Activated CD8-positive, alpha-beta T cell treated with anti-CD3 and anti-CD28 coated beads, Interleukin-2, amount 10 ng/mL, durations not matched to agents 7 days and 5 days (primary cell): ENCODE measurements at places on chromosomes 7 and 10.

DNA sequence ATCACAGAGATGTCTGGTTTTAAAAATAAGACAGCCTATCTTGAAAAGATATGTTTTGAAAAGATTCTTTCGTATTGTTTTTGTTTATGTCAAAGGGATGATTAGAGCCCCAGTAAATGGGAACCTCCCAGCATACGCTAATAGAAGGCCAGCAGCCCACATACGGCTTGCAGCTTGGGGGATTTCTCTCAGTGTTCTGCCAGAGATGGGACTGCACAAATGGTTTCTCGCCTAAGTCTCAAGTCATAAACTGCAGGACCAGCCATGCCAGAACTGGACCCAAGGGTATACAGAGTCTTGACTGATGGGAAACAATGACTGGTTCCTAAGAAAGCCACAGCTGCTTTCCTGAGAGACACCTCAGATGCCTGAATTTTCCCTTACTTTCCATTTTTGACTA is 306.9 kb upstream of the DGKB start:
- no peak for DNase-seq

- no peak for DNase-seq
Observed at GRCh38 chr7:100914879-100915447, 19.3 kb upstream of the ACHE start.

DNA sequence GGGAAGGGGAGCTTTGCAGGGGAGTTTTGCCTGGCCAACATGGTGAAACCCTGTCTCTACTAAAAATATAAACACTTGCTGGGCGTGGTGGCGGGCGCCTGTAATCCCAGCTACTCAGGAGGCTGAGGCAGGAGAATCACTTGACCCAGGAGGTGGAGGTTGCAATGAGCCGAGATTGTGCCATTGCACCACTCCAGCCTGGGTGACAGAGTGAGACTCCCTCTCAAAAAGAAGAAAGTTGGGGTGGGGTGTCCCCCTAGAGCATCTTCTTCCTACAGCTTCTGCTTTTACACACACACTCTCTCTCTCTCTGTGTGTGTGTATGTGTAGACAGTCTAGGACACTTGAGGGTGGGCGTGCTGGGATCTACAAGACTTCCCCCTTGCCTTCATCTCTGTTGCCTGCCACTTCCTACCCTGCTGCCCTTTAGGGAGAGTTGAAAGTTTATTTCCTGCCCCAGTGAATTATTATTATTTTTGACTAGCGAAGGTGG is 21.7 kb downstream of the PLAU start:
- no peak for DNase-seq

DNA sequence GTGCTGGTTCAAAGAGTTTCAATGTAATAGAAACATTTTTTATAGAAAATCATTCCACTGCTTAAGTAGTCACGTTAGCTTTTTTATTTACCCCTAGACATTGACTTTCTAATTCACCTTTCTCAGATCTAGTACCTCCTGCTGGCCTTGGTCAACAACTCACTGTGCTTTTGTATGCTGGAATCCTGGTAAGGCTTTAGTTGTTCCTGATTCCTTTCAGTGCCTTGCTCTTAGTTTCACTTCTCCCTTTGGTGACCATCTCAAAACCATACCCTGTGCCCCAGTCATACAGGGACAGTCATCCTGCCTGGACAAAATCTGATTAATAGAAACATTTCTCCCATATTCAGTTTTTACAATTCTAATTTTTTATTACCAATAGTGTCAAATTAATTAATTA is 130.2 kb downstream of the GPR37 start:
- no peak for DNase-seq

DNA sequence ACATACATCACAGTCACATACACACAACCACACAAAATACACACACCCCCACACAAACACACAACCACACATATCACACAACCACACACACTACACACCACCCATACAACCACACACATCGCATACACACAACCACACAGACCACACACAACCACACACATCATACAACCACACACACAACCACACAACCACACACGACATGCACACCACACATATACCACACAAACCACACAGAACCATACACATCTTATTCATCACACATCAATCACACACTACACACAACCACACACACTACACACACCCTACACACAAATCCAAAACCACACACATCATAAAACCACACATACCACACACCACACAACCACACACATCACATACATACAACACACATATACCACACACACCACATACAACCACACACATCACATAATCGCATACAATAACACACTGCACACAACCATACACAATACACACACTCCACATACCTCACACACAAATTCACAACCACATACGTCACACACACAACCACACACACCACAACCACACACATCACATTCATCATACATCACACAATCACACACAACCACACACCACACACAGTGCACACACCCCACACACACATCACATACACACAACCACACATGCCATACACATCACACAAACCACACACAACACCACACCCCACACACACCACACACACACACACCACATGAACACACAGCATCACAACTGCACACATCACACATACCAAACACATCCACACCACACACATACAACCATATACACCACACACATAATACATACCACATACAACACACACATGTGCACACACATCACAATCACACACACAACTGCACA is 30.4 kb downstream of the GPRIN2 start:
- no peak for DNase-seq

GRCh38 chr7:96422388-96422787 is 100.5 kb upstream of the SLC25A13 start:
- no peak for DNase-seq

GRCh38 chr10:132627666-132628531 is 90.3 kb downstream of the INPP5A start:
- DNase-seq = no peak

DNA sequence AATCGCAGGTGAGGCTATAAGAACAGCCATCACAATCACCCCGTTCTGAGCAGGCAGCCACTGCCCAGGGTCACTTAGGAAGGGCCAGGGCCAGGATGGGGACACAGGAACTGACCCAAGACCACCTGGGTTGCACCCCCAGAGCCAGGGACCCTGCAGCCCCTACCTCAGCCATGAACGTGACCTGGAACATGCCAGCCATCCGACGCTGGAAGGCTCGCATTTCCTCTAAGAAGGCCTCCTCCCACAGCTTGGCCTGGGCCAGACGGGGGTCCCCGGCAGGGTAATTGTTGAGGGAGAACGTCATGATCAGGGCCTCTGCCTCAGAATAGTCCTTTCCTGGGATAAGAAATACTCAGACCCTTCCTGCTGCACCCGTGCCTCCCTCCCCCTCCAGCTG is 5.0 kb downstream of the NPC1L1 start:
- DNase-seq = no peak

DNA sequence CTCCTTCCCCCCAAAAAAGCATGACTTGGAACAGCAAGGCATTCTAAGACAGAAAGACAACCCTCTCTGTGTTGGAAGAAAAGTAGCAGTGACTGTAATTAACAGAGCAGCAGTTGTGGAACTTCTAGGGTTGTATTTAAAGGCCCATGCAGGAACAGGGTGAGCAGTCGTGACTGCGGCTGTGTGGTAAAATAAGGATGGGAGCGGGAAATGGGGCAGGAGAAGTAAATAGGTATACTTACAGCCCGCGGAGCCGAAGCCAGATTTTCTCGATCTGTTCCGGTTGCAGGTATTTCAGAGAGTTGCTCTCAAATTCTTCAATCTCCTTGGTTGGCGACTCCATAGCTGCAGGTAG is 179 bp downstream of the PDE1C start:
- DNase-seq = no peak

- no peak for DNase-seq
Observed at GRCh38 chr7:106752367-106752766, 91.4 kb upstream of the CCDC71L start.

DNA sequence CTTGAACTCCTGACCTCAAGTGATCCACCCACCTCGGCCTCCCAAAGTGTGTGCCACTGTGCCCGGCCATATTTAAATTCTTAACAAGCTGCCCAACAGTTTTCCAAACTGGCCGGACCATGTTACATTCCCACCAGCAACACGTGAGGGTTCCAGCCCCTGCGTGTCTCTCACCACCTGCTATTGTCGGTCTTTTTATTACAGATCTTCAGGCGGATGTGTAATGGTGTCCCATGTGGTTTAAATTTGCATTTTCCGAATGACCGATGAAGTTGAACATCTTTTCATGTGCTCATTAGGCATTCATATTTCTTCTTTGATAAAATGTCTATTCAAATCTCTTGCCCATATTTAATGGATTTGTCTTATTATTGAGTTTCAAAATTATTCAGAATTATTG is 11.5 kb downstream of the ELFN1 start:
- DNase-seq = no peak

GRCh38 chr7:16833373-16833772 is 28.6 kb upstream of the AGR2 start:
- no peak for DNase-seq

DNA sequence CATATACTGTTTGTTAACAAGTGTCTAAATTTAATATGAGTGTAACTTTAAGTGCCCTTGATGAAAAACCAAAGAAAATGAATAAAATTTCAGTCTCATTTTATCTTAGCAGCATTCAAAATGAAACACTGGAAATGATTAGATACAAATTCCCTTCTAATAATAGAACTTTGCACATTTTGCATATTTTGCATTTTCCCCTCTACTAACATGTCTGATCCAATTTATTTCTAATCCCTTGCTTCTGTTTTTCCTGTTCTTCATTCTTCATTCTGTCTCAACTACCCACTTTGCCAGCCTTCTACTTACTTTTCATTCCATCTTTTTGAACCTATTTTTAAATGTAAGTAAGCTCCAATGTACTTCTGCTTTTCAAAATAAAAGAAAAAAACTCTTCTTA is 42.7 kb upstream of the SEMA3D start:
- no peak for DNase-seq

DNA sequence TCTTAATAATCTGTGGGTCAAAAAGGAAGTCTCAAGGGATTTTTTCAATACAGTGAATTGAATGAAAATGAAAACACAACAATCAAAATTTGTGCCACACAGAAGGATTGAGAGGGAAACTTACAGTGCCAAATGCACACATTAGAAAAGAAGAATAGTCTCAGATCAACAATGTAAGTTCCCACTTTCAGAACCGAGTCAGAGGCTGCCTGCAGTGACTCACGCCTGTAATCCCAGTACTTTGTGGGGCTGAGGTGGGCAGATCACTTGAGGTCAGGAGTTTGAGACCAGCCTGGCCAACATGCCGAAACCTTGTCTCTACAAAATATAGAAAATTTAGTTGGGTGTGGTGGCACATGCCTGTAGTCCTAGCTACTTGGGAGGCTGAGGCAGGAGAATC is 12.5 kb upstream of the KEL start:
- no peak for DNase-seq

DNA sequence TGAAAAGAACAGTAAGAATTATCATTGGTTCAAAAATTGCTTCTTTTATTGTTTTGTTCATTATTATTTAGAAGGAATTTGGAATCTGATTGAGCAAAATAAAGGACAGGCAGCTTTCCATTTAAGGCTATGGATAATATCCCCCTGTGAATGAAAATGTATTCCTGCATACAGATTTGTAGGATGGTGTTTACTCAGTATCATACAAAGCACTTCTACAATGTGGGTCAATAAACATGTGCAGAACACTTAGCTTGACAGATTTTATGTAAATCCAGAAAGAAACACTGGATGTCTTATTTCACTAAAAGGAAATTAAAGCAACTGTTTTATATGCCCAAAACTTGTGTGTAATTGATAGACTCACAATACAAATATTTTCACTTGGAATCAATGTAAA is 189.7 kb downstream of the THSD7A start:
- DNase-seq = no peak

GRCh38 chr10:17910125-17910789 is 41.5 kb upstream of the SLC39A12 start:
- peak; percentile 23 for DNase-seq

DNA sequence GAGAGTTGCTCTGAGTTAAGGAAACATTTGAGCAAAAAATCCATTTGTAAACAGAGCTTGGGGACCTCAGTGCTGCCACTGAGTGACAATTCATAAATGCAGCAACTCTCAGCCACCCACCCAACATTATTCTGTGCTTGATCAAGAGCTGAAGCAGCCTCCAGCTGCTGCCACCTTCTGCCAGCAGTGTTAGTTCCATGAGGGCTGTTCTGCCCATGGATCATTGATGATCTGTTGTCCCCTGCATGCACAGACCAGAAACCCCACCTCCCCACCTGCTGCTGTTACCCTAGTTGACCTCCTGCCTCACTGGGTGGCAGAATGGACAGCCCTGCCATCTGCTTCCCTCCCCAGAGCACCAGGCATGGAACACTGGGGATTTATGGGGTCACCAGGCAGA is 305.4 kb downstream of the KCNMA1 start:
- DNase-seq = no peak

GRCh38 chr10:110528224-110528996 is 30.7 kb downstream of the DUSP5 start:
- no peak for DNase-seq

- DNase-seq = no peak
Observed at GRCh38 chr10:124995605-124996004, 53.7 kb downstream of the ZRANB1 start.

DNA sequence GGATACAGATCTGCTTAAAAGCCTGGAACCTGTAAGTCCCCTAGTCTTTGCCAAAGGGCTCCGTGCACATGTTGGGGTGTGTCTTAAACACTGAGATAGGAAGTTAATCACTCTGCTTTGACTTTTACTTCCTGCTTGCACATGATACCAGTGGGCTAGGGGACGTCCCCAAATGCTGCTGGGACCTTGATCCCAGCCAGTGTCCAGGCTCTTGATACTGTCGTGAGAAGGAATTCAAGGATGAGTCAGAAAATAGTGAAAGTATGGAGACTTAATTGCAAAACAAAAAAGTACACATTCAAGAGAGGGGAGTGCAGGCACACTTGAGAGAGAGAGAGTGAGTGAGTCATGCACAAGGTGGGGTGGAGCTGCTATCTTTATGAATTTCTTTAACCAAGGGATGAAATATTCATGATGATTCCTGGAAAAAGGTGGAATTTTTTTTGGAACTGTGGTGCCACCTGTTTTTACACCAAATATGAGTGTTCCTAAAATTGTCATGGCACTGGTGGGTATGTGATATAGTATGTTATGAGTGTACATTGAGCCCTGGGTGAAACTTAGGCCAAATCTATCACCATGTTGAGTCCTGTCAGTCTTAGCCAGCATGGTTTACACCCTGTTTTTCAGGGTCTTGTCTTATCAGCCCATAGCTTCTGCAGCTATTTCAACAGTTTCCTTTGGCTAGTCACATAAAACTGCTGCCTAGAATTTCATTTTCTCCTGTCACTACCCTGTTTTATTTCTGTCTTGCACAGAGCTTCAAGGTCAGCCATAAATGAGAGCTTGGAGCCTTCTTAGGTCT is 88.3 kb upstream of the CYP26C1 start:
- DNase-seq = no peak

- DNase-seq = peak; percentile 45
Observed at GRCh38 chr7:45663167-45663921, 89.2 kb downstream of the ADCY1 start.

- no peak for DNase-seq
Observed at GRCh38 chr7:723541-723940, 3.0 kb upstream of the DNAAF5 start.

GRCh38 chr7:114658216-114658615 is 243.6 kb downstream of the FOXP2 start:
- DNase-seq = no peak
